ENCODE measurements at places on chromosomes 2 and 18.
A peak's percentile ranks its signal among the peaks of the same experiment; 100 is the strongest.

GRCh38 chr2:232228971-232229894, 149.3 kb upstream of the ALPP start:
- no peak for DNase-seq

DNA sequence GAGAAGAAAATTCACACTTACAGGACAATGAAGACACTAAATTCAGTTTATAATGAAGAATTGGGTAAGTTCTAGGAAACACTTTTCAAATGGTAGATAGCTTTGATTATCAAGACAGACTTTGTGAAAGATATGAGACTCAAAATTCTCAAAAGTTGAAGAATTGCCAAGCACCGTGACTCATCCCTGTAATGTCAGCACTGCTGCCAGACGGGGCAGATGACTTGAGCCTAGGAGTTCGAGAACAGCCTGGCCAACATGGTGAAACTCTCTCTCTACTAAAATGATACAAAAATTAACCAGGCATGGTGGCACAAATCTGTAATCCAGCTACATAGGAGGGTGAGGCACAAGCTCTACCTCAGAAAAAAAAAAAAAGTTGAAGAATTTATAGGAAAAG, 1820.1 kb upstream of the LRRTM1 start:
- DNase-seq: peak; percentile 2

DNA sequence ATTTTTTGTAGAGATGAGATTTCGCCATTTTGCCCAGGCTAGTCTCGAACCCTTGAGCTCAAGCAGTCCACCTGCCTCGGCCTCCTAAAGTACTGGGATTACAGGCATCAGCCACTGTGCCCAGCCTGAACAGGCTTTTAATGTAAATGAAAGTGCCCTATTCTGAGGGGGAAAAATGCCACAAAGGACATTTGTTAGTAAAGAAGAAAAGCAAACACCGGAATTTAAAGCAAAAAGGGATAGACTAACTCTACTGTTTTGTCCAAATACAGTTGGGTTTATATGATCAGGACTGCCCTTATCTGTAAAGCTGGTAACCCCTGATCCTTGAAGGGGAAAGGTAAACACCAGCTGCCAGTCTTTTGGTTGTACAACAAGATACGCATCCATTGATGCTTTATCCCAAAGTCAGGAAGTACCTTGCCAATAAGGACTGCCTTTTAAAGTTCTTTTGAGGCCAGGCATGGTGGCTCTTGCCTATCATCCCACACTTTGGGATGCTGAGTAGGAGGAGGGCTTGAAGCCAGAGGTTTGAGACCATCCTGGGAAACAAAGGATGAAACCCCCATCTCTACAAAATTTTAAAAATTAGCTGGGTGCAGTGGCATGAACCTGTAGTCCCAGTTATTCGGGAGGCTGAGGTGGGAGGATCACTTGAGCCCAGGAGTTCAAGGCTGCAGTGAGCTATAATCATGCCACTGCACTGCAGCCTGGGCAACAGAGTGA, 13.1 kb downstream of the CLEC4F start:
- no peak for DNase-seq

DNA sequence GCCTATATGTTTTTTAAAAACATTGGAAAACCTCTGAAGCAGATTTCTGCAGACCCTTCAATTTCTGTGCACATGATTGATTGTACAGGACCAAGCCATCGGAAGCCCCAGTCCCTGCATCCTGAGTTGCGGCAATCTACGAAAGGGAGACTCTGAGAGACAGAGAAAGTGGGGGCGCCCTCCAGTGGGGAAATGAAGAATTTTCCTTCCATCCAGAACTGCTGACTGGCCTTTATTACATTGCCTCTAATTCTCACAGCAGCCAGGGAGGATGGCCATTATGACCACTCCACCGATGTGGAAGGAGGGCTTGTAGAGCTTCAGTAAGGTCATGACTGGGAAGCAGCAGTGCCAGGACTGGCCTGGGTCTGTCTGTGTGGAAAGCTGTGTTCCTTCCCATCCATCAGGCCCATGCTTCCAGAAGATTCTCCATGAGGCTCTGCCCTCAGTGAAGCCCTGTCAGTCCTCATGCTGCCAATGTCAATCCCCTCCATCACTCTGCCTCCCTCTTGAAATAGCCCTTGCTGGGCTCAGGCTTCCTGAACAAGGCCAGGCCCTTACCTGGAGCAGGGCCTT, 20.0 kb upstream of the RESP18 start:
- peak; percentile 88 for DNase-seq

DNA sequence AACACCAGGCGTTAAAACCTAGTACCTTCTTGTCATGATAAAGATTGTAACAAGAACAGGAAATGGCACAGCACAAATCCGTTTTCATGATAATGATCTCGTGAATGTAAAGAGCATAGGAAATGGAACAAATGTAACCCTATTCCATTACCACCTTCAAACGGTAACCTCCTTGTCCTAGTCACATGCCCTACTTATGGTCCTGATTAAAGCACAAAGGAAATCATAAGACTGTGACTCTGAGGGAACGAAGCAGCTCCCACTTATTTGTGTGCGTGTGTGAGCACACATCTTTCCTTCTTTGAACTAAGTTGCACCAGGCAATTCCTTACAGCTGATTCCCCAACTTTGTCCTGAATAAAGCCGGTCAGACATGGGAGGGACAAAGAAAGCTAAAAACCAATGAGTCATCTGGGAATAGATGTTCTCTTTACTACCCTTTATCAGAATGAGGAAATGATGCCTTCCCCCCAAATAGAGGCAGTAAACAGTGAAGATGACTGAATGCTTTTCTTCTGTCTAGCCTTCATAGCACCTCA, 192.6 kb downstream of the IKZF2 start:
- DNase-seq: peak; percentile 63

DNA sequence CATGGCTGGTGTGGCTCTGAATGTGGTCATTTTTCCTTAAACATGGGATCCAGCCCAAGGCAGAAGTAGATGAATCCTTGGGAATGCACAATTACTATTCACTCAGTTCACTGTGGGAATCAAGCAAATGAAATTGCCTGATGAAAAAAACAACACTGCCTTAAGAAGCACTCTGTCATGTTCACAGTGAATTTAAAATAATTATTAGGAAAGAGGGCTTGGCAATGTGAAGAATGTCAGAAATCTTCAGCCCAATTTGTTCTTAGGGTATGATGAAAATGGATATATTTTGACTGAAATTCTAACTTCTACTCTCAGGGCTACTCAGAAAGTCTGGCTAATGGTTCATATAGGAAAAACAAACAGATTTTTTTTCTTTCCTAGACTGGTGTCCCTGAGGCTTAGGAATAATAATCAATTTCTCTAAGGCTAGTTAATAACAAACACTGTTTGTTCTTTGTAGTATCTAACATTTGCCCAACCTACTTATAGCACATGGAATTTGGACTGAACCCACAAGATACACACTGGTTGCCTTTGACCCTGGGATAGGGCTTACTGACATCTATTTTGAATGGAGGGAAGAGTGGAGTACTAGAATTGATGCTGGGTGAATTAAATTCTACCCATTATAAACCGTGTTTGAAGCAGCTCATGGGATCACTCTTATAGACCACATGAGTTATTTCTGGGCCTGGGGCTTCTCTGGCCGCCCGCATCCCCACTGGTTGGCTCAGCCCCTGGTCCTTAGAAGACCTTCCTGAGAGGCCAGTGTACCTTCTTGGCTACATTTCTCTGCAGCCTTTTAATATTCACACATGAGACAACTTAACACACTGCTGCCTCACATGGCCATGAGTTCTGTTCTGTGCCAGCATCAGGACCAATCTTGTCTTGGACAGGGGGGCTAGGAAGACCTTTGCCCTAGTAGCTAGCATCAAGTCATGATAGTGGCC, 8.3 kb upstream of the MRPL33 start:
- DNase-seq: no peak

GRCh38 chr2:239554766-239555570, 154.1 kb upstream of the HDAC4 start:
- no peak for DNase-seq

- no peak for DNase-seq
Observed at GRCh38 chr2:85445316-85446295, 27.1 kb downstream of the SH2D6 start.

GRCh38 chr2:37906131-37906530, 19.0 kb upstream of the RMDN2 start:
- no peak for DNase-seq

DNA sequence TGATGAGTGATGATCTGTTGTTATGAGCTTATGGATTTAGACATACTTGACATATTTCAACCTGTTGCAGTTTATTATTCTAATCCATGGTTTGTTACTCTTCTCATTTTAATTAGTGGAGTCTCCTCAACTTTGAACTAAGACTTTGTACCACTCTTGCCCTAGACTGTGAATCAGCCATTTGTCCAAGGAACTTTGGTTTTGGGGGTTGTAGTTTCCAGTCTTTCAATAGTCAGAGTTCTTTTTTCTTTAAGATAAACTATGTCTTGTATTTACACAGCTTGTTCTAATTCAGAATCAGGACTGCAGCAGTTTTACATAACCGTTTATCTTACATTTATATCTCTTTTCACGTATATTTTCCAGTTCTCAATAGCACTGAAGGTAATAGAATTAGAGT, 133.6 kb downstream of the GULP1 start:
- no peak for DNase-seq

DNA sequence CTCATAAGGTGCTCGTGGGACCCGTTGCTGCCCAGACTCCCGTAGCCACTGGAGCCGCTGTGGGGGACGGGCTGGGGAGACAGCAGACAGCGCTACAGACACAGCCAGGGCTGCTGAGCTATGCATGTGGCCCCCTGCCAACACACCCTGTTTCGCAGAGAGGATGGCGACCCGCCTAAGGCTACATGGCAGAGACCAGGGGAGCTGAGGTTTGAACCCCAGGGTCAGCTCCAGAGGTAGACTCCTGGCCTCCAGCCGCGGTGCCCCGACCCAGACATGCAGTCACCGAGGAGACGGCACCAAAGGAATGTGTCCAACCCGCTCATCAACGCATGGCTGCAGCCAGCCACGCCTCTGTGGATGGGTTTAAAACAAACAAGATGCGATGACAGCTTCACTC, 21.0 kb upstream of the HES6 start:
- DNase-seq: no peak

DNA sequence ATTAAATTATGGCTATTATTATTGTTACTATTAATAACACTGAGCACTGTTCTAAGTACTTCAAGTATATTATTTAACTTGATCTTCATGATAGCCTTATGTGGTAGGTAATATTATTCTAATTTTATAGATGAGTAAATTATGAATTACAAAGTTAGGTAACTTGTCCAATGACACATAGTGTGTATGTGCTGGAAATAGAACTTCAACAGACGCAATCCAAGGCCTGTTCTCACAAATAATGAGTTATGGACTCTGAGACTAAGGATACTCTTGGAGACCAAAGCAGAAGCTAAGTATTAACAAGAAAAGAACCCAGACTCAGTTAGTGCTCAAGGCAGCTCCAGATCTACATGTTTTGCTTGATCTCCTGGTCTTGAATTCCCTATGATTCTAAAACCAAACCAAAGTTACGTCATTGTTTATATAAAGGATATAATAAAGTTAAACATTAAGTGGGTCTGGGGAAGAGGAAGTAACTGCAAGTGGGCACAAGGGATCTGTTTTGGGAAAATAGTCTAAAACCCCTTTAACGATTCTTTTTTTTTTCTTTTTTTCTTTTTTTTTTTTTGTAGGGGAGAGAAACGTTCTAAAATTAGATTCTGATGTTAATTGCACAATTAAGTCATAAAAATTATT, 211.3 kb downstream of the ERBB4 start:
- DNase-seq: no peak

GRCh38 chr2:18896125-18896764, 306.9 kb upstream of the NT5C1B start:
- no peak for DNase-seq

- peak; percentile 65 for DNase-seq
Observed at GRCh38 chr18:1050012-1050657, 145.5 kb downstream of the ADCYAP1 start.

- no peak for DNase-seq
Observed at GRCh38 chr2:240204431-240205276, 64.2 kb upstream of the OTOS start.

DNA sequence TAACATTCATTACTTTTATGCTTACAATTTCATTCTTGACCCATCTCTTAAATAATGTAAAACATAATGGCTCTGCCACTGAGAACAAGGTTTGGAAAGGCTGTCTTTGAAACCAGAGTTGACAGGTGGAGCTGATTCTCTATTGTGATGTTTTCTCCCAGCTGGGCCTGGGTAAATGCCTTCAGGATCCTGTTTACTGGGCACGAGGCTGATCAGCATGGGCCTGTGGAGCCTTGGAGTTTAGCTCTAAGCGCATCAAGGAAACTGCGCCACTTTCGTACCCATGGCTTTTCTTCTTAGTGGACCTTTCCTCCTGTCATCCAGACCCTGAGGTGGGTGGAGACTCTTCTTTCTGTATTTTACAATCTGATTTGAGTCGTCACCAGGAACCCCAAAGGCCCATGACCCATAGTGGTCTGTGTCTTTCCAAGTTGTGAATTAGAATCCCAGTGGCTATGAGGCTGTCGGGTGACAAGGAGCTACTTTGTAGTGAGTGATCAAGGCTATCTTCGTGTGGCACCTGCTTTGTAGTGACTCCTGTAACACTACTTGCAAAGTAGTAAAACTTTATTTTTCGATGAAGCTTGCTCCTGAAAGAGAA, 123.1 kb downstream of the LPIN1 start:
- no peak for DNase-seq

GRCh38 chr2:147657086-147658000, 187.5 kb upstream of the ACVR2A start:
- DNase-seq: no peak

GRCh38 chr18:10878703-10879102, 270.7 kb downstream of the PIEZO2 start:
- no peak for DNase-seq

DNA sequence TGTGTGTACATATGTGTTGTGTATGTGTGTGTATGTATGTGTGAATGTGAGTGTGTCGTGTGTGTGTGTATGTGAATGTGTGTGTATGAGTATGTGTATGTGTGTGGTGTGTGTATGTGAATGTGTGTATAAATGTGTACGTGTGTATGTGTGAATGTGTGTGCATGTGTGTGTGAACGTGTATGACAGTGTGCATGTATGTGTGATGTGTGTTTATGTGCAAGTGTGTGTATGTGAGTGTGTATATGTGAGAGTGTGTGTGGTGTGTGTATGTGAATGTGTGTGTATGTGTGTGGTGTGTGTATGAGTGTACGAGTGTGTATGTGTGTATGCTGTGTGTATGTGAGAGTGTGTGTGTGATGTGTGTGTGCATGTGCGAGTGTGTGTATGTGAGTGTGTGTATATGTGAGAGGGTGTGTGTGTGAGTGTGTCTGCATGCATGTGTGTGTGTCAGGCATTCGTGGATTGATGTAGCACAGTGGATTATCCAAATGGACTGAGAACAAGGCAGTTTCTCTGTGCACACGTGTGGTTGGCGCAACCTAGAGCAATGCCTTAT, 127.2 kb downstream of the SH3BP4 start:
- DNase-seq: no peak
